ENCODE measurements at places on chromosomes 7 and 10. TPM values are rescaled to one million over a fixed set of nuclear protein-coding genes. Genes with fewer than 3 reads are reported as not detected.

DNA sequence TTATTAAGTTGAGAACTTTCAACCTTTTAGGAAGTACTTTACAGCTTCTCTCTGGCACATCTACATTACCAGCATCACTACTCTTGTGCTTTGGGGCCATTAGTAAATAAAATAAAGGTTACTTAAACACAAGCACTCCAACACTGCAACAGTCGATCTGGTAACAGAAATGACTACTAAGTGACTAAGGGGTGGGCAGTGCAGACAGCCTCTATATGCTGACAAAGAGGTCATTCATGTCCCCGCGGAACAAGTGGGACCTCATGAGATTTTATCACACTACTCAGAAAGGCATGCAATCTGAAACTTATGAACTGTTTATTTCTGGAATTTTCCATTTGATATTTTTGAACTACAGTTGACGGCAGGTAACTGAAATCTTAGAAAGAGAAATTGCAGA lies 111.3 kb upstream of the DNAJB12 start:
- DNase-seq = peak; percentile 26

The SPDYE9 gene
- total RNA-seq = not detected

- no peak for DNase-seq
These were observed 356.4 kb downstream of the TNS3 start for GRCh38 chr7:47225387-47226131.

GRCh38 chr7:100887516-100888290 lies 1.8 kb downstream of the UFSP1 start:
- DNase-seq = no peak

DNA sequence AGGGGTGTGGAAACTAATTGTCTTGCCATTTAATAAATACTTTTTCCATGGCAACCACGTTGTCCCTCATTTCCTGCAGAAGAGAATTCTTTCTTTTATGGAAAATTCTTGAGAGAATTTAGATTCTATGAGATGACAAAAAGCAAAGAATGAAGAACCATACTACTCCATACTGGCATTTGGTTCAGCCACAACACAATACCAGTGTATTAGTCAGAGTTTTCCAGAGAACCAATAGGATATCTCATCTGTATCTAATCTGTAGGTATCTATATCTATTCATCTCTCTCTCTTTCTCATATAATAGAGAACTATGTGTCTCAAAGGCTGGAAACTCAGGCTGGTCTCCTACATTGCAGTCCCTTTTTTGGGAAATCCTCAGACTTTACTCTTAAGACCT lies 44.6 kb upstream of the NAMPT start:
- peak; percentile 36 for DNase-seq

The C10orf62 gene
- total RNA-seq = not detected

The POM121L12 gene
- total RNA-seq = not detected

GRCh38 chr10:84224411-84225028 lies 824 bp downstream of the LRIT2 start:
- DNase-seq = no peak

DNA sequence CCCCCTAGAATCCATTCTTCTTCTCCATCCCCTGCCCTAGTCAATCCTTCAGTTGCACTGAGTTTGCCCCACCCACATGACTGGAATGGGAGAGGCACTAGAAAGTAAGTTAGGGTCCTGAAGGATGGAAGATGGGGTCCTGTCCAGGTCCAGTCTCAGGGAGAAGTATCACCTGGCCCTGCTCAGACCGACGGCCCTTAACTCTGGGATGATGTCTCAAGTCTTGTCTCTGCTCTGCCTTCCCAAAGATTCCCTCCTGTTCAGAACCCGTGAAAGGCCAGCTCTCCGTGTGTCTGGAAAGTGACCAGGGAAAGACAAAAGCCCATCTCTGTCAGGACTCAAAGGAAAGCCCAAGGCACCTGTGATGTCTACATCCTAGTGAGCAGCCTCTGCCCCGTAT lies 88.8 kb downstream of the OAT start:
- no peak for DNase-seq

- DNase-seq = peak; percentile 10
These were observed 6.1 kb downstream of the PSTK start for GRCh38 chr10:122986335-122986734.
